ENCODE measurements at places on chromosomes 2 and 18.

GRCh38 chr2:192029089-192029488 lies 165.6 kb downstream of the TMEFF2 start:
- DNase-seq = no peak

DNA sequence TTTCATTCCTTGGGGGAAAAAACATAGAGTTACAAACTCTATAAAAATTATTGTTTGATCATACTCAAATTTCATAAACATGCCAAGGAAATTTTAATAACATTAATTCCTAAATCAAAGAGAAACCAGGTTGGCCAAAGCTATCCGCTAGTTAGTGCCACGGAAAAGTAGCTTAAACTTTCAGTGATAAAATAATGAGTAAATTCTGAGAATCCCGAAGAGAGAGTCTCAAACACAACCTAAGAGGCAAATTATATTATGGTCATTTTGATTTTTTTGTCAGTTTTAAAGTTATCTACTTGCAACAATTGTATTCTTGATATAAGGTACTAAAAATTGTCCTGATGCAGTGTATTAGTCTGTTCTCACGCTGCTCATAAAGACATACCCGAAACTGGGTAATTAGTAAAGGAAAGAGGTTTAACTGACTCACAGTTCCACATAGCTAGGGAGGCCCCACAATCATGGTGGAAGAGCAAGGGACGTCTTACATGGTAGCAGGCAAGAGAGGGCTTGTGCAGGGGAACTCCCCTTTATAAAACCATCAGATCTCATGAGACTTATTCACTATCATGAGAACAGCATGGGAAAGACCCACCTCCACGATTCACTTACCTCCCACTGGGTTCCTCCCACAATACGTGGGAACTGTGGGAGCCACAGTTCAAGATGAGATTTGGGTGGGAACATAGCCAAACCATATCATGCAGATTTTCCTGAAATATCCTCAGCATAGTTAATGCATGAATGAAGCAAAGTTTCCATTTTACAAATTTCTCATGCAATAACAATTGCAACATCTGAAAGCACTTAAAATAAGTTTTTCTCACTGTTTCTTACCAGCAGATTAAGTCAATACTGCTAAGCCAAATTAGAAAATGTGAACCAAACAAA lies 205.9 kb upstream of the STK17B start:
- no peak for DNase-seq

DNA sequence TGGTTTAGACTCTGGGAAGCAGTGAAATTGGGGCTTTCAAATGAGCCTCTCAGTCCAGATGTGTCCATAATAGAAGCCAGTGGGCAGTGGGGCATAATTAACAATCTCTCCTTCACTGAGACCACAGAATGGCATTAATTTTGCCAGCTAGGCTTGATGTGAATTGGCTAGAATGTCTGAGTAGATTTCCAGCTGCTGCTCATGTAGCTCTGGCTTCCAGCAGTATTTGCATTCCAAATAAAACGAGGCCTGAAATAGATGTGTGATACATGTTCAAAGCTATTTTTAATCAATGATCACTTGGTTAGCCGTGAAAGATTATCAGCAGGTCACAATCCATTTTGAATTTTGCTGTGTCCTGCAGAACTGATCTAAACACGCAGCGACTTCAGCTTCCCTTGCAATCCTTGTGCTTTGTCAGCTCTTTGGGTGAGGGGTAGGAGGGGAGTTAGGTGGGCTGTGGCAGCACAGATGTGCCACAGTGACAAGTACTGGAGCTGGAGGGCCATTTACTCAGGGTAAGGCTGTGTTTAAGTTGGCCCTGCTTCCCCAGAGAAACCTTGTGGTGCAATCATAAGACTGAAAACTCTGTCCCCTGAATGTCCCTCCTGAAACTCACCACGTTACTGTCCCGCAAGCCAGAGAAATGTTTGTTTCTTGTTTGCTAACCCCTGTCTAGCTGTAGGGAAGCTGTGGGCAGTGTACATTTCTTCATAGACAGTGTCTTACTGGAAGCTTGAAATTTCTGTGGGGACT lies 56.9 kb upstream of the TMEM178A start:
- DNase-seq = no peak

GRCh38 chr2:217108575-217109027 lies 248.7 kb upstream of the TNP1 start:
- no peak for DNase-seq

DNA sequence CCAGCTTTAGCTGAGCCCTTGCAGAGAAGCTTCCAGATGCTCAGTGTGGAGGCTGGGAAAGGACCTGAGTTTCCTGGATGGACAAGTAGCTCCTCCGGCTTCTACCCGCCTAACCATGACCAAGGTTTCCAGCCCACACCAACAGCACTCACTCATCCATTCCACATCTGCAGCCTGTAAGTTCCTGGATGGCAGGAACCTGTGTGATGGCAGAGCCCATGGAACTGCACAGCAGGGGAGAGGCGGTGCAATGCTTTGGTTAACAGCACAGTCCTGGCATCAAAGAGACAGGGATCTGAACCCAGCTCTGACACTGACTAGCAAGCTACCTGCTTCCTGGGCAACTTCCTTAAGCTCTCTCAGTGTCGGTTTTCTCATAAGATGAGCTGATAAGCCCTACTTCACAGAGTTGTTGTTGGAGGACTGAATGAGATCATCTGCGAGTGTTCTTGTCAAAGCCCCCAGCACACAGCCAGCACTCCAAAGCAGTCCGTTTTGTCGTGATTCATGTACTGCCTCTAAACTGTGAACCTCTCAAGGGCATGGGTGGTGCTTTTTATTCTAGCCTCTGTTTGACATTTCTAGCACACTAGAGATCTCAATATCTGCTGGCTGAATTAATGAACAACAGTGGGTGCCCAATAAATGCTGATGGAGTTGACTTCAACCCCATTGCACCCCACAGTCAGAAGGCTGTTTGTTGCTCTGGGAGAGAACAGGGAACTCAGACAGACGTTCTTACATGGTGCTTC lies 41.6 kb upstream of the OTOF start:
- no peak for DNase-seq

GRCh38 chr2:101698844-101699754 lies 1.6 kb downstream of the MAP4K4 start:
- no peak for DNase-seq

GRCh38 chr18:31030574-31031278 lies 11.8 kb downstream of the DSC3 start:
- DNase-seq = no peak

DNA sequence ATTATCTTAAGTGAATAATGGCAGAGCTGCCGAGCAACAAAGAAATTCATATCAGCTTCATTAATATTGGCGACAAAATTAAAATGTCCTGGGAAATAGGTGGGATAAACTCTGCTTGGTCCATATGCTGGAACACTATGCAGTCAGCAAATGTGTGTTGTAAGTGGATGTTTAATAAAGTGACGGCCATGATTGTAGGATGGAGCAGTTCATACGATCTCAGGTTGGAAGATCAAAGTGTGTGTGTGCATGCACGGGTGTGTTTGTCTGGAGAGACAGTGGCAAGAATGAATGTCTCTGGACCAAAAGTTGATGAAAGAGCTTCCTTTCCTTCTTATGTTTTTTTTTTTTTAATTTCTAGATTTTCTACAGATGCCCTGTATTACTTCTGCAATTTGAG lies 14.8 kb downstream of the TWIST2 start:
- no peak for DNase-seq

GRCh38 chr2:114022360-114023085 lies 132.6 kb downstream of the ACTR3 start:
- DNase-seq = no peak

DNA sequence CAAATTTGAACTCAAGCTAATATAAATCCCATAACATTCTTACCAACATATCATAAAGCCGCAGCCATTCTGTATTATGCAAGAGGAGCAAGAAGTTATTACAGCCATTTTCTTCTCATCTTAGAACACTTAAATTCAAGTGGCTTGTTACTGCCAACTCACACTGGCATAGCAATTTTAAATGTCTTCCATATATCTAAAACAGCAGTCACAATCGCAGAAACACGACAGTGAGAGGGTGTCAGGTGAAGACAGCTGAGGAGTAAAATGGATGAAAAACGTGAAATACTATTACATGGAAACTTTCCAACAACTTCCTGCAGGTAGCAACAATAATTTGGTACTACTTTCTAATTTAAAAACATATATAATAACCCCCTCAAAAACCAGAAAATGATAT lies 17.9 kb downstream of the PPP3R1 start:
- no peak for DNase-seq

DNA sequence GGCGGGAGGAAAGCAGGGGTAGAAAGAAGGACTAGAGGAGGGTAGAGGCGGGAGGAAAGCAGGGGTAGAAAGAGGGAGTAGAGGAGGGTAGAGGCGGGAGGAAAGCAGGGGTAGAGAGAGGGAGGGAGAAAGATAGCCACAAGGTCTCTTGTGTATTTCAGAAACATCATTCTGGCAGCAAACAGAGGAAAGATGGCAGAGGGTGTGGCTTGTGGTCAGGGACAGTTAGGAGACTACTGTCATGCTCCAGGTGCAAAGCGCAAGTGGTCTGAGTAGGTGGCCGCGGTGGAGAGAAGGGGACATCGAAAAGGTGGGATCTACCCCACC lies 82.4 kb upstream of the TAF1B start:
- no peak for DNase-seq

- DNase-seq = no peak
These were observed 55.6 kb downstream of the INPP5D start for GRCh38 chr2:233115741-233116140.

GRCh38 chr18:72672364-72673184 lies 128.4 kb upstream of the CBLN2 start:
- DNase-seq = peak; percentile 21

GRCh38 chr2:126756125-126756524 lies 100.2 kb downstream of the GYPC start:
- DNase-seq = no peak

GRCh38 chr2:188820576-188820975 lies 153.6 kb upstream of the COL3A1 start:
- DNase-seq = no peak

- no peak for DNase-seq
These were observed 138.4 kb downstream of the ZNF516 start for GRCh38 chr18:76356666-76357065.

- no peak for DNase-seq
These were observed 215.5 kb downstream of the TNS1 start for GRCh38 chr2:217787160-217787877.

GRCh38 chr2:134189009-134189720 lies 64.7 kb upstream of the MGAT5 start:
- DNase-seq = peak; percentile 82

DNA sequence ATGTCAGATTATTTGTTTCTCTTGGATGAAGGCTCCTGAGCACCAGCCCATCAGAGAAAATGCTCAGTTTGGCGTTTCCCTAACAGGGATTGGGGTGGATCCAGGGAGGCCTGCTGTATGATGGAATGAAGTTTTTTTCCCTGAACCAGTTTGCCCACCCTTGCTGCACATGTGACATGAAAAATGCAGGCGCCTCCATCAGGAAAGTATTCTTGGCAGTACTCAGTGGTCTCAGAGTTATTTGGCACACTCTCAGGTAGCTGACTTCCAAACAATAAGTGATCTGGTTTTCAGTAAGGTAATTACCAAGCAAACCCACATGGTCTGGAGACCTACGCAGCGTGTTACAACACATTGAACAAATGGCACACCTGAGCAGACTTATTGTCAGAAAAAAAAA lies 254.9 kb downstream of the PAX3 start:
- DNase-seq = no peak

GRCh38 chr2:176997074-176997791 lies 215.4 kb upstream of the HNRNPA3 start:
- no peak for DNase-seq

DNA sequence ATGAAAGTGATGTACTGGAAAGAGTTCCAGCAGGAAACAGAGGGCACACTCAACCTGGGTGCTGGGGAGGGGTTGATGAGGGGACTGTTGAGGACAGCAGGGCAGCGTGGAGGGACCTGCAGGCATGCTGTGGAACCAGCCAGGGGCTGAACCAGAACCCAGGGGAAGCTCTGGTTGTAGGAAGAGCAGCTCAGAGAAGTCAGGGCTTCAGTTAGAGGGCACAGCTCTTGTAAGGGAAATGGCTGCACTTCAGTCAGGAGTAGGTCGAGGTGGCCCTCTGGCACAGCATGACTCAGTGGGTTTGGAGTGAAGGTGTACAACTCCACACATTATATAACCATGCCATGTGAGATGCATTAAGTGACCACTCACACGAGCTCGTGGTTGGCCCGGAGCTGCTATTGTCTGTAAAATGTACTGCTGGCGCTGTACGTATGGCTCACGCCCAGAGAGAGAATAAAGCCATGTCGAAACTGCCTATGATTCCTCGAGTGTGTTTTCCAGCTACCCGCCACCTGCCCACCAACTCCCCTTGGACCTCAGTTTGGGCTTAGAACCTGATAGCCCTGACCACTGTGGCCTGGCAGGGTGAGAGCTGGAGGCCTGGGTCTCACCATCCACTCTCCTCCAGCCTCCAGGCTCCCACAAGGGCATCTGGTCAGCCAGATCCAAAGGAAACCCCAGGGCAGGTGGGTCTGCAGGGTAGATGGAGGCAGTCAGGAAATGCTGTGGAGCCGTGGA lies 136.5 kb upstream of the HS6ST1 start:
- DNase-seq = no peak

- DNase-seq = no peak
These were observed 36.6 kb downstream of the CYB5A start for GRCh38 chr18:74255131-74255616.

- DNase-seq = no peak
These were observed 165.5 kb downstream of the TTC32 start for GRCh38 chr2:19736191-19736831.

GRCh38 chr2:3527886-3528785 lies 8.8 kb upstream of the ADI1 start:
- no peak for DNase-seq

GRCh38 chr18:34158881-34159690 lies 65.6 kb downstream of the NOL4 start:
- peak; percentile 89 for DNase-seq

GRCh38 chr2:127630864-127631540 lies 15.0 kb upstream of the GPR17 start:
- DNase-seq = no peak

GRCh38 chr18:79575891-79576685 lies 103.5 kb upstream of the CTDP1 start:
- peak; percentile 32 for DNase-seq

DNA sequence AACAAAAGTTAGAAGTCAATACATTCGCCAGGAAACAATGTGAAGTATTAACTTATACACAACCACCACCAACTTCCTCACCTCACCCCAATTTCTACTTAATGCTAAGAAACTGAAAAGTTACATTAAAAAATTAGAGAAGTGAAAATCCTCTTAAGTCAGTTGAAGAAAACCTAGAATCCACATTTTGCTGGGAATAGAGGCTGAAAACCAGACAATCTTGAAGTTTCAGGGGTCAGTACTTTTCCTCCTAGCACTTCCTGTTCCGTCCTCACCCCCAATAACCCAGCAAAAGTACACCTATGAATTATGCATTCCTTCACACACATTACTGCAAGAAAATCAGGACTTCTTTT lies 6.3 kb downstream of the YES1 start:
- no peak for DNase-seq

DNA sequence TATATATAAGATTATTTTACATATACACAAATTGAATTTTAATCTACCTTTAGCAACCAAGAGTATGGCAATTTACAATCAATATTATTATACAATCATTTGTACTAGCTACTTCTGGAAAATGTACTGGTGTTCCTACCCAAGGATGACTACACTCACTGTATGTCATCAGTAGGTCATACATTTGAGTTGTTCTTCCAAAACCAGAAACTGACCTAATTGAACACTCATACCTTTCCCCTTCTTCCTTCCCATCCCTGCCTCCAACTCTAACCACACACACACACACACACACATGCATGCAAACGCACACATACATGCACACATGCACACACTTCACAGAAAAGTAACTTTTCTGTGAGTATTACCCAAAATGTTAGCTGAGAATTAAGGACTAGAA lies 8.2 kb upstream of the ERCC3 start:
- no peak for DNase-seq
